ENCODE measurements at places on chromosomes 1 and 21.

- no peak for DNase-seq
Measured at GRCh38 chr1:96355521-96355920, 366.1 kb upstream of the PTBP2 start.

- peak; percentile 93 for DNase-seq
Measured at GRCh38 chr21:35414507-35415139, 365.5 kb upstream of the RUNX1 start.

- no peak for DNase-seq
Measured at GRCh38 chr21:19540287-19540686, 1136.7 kb upstream of the TMPRSS15 start.

DNA sequence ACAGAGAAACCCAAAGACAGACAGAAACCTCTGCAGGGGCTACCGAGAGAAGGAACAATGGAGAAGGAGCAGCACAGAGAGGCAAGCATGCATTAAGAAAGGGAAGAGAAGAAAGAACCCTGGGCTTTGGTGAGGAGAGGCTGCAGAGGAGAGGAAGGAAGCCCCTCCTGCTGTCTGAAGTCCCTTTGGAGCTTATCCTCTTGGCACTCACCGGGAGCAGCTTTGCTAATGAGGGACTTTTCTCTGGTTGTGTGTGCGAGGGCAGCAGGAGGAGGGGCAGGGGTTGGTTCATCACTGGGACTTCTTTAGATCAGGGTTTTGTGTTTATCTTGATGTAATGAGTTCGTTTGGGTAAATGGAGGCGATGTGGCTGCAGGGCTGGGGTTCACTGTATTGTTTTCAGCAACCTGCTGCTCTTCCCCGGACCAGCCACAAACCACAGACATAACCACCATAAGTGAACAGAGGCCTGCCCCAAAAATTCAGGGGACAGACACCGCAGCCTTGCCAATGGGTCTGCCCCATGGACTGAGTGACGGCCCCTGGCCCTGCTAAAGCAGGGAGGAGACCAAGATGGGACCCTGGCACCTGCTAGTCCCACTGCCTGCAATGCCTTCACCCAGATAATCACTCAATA, 100.6 kb downstream of the KCND3 start:
- DNase-seq, result no peak

GRCh38 chr1:100441651-100442050, 89.3 kb downstream of the CDC14A start:
- DNase-seq, result no peak

- no peak for DNase-seq
Measured at GRCh38 chr1:233869680-233870079, 34.8 kb upstream of the SLC35F3 start.

- no peak for DNase-seq
Measured at GRCh38 chr1:55833529-55834091, 618.4 kb upstream of the USP24 start.

DNA sequence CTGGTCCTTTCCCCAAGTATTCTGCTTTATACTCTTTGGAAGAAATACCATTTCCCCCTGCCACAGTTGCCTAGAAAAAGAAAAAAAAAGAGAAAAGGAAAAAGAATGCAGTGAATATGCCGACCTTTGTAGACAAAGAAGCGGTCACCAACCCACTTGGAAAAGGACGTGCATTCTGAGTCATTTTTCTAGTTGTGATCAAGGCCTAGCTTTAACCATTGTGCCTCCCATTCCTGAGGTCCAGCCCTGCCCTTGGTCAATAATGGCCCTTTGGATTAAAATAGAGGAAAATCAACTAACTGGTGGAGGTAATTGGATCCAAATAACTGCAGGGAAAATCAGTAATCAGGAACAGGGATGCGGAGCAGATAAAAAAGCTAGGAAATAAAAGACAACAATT, 24.8 kb downstream of the S1PR1 start:
- DNase-seq, result no peak

DNA sequence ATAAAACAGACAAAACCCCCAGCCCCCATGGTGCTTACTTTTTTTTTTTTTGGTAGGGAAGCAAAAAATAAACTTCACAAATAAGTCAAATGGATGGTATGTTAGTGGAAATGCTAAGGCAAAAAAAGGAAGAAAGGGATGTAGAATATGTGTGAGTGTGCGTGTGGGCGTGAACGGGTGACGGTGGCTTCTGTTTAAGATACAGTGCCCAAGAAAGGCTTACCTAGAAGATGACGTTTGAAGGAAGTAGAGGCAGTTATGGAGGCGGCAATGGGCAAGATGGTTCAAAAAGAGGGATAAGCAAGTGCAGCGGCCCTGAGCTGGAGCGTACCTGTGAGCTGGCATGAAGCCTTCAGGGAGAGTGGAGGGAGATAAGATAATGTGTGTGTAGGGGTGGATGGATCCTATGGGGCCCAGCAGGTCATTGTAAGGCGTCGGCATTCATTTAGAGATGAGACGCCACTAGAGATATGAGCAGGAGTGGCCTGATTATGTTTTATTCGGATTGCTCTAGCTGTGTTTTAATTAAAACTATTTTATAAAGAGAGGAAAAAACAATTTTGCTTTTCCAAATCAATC, 19.9 kb downstream of the LEPR start:
- no peak for DNase-seq

DNA sequence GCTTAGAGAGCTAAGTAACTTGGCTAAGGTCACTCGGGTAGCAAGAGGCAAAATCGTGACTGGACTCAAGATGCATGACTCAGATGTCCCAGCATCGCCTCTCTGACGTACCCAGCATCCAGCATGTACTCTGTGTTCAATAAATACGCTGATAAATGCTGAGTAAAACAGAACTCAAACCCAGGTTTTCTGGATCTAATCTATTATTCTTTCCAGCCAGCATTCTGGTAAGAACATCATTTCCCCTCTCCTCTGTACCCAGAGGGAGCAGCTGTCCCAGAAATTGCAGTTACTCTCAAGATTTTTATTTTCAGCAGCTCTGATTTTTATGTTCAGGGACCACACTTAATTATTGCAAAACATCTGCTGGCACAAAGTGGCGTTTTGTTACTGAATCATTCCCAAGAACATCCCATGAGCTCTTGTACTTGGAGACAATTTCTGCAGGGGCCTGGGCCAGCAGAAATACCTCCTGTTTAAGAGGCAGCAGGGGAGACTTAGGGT, 249.0 kb downstream of the PRDM2 start:
- no peak for DNase-seq

DNA sequence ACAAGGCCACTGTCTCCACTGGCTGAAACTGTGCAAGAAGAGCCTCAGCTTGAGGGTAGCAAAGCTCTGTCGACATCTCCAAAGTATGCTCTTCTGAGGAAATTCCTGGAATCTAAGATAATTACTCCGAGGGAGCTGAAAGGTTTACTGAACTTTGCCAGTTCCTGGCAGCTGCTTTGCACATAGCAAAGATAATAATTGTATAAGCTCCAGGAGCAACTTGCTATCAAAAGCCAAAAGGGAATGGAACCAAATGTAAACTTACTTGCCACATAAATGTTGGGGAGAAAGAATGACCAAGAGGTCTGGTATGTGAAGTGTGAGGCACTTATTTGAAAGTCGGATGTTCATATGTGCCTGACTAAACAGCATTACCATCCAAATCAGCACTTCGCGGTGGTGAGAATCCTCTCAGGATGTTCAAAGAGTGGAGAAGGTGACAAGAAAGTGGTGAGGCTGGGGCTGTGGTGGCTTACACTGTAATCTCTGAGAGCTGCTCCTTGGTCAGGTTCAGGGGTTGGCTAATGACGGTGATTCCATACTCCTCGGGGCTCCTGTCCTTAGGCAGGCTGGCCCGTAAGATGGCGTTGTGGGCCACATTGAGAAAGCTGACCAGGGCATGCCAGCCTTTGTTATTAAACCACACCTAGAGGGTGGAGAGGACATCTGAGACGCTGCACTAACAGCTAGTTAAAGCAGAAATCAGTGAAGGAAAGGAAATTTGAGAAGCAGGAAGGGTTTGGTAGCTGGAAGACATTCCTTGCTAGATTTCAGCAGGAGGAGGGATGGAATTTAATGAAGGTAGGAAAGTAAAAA, 100.0 kb downstream of the ABCA4 start:
- DNase-seq, result no peak

GRCh38 chr21:36135391-36136102, 668 bp downstream of the CBR3 start:
- DNase-seq, result peak; percentile 75

- DNase-seq, result no peak
Measured at GRCh38 chr21:31830701-31831100, 42.1 kb upstream of the HUNK start.

GRCh38 chr1:204417074-204417997, 5.7 kb upstream of the PPP1R15B start:
- no peak for DNase-seq

DNA sequence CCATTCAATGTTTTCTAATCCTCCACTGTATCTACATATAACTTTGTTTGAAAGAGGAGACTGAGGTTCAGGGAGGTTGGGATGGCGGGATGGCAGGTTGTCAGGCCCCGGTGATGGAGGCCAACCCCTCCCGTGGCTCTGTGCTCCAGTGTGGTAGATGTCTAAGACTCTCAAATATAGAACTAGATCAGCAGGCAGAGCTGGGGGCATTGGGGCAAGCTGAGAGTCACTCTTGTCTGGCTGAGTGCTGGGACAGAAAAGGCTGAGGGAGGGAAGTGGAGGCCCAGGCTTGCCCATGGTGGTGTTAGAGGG, 1.7 kb downstream of the IL6R start:
- DNase-seq, result no peak

- DNase-seq, result peak; percentile 62
Measured at GRCh38 chr1:116824631-116825206, 70.5 kb downstream of the CD2 start.

DNA sequence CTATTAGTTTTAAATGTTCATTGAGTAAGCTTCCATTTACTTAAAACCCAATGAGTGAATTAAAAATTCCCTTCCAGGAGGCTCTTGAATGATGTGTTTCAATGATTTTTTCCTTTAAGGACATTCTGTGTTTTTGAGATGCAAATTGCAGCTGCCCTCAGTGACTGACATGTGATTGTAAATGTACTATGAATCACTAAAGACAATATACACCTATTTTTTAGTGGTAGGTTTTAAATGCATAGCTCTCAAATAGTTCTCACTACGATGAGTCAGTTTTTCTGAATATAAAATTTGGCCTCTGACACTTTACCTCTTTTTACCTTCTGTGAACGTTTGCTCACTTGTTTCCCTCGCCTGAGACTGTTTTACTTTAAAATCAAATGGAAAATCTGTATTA, 204.7 kb downstream of the BARHL2 start:
- DNase-seq, result no peak

DNA sequence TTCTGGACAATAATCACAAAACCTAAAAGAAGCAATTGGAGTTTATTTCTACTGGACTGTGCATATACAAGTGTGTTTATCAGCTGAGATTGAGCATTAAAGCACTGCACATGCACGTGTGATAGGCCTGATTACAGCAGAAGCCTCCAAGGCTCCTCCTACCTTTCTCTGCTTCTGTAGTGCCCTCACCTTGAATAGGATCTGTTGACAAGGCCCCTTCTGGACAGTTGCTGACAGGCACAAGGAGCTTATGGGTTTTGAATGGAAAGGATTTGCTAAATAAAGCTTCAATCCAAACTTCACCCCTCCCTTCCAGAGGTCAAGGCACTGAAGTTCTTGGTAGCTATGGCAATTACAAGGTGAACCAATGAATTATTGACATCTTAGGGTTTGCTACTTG, 7.9 kb upstream of the SGIP1 start:
- DNase-seq, result no peak

DNA sequence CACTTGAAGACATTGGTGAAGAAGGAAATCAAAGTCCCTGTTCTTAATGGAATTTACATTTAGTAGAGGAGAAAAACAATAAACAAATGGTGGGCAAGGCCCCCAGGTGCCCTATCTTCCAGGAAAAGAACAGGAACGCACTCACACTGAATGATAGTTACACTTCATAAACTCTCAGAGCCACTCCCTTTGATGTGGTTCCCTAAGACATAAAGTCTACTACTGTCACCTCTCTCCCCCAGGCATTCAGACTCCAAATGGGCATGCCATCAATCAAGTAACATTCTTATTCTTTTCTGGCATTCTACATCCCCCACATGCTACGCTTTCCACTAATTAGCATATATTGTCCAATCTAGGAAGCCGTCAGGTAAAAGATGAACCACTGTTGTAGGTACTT, 36.6 kb upstream of the PIGC start:
- no peak for DNase-seq

- DNase-seq, result no peak
Measured at GRCh38 chr1:63321785-63322113, 618 bp upstream of the FOXD3 start.

DNA sequence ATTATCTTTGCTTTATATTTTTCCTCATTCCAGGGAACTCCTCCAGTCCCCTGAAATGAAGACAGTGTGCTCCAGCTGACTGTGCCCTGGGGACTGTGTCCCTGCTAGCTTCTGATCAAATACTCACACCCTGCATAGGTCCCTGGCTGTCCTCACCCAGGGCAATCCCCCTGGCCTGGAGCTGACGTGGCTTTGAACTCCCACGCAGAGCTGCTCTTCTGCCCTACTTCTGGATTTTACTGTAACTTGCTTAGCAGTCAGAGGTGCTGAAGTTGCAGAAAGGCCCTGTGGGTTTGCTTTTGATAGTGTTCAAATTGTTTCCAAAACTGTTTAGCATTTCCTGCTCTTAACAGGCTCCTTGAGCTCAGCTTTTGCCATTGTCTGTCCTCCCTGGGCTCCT, 186.5 kb downstream of the FASLG start:
- no peak for DNase-seq

DNA sequence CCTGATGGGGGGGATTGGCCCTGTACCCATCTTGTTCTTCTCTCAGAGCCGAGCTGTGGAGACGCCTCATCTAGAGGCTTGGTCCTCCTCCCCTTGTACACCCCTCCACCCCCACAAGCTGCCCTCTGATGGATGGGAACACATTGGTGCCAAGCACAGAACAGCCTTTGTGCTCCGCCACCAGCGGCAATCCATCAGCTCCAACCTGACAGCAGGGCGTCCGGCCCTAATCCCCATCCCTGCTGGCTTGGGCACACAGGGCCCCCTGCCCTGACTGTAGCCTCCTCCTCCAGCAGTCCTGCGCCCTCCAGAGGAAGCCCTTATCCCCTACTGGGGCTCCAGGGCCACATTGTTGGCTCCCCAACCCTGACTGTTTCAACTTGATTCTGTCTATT, 3.8 kb upstream of the MYOG start:
- DNase-seq, result no peak

GRCh38 chr1:230936475-230936874, 42.2 kb downstream of the TTC13 start:
- no peak for DNase-seq

GRCh38 chr1:212967801-212968200, 17.5 kb downstream of the VASH2 start:
- DNase-seq, result no peak

GRCh38 chr1:223542831-223543230, 122.7 kb downstream of the CAPN8 start:
- DNase-seq, result no peak

DNA sequence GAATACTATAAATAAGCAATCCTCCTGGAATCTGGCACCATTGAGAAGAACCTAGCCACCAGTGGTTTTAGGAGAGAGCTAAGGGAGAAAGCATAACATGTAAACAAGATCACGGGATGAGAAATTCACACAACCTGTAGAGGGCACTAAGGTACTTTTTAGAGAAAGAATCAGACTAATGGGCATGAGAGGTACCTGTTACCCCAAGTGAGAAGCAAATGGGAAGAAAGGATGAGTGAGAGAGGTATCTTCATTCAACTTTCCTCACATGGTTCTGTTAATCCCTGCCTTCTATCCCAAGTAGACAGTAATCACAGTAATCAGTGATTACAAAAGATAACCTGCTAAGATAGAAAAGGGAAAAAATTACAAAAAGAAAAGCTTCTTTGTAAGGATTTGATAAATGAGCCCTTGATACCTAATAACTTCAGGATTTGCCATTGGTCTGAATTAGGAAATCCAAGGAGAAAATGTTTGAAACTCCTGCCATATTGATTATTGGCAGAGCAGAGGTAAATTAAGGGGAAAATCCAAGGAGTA, 251.1 kb upstream of the ADGRL2 start:
- peak; percentile 50 for DNase-seq

Measured in NCI-H345 (cell line).